Cerebellum (tissue), 4 donors: ENCODE measurements at places on chromosomes 11 and 22. TPM values are rescaled to one million over a fixed set of nuclear protein-coding genes. Genes with fewer than 3 reads are reported as not detected.

GRCh38 chr11:120146413-120147093 is 8.6 kb upstream of the TRIM29 start:
- DNase-seq, result no peak

GRCh38 chr11:134515081-134515960 is 103.3 kb upstream of the B3GAT1 start:
- no peak for DNase-seq

DNA sequence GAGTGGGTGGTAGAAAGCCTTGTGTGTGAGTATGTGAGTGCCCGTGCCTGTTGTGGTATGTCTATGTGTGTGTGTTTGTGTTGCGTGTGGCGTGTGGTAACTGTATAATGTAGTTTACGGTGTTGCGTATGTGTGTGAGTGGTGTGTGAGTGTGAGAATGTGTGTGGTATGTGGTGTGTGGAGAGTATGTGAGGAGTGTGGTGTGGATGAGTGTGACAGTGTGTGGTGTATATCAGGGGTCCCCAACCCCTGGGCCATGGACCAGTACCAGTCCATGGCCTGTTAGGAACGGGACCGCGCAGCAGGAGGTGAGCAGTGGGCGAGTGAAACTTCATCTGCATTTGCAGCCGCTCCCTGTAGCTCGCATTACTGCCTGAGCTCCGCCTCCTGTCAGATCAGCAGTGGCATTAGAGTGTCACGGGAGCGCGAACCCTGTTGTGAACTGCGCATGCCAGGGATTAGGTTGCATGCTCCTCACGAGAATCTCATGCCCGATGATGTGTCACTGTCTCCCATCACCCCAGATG is 5.7 kb downstream of the UPK3A start:
- DNase-seq, result no peak

- no peak for DNase-seq
Measured at GRCh38 chr22:30241576-30242371, 4.8 kb downstream of the LIF start.

DNA sequence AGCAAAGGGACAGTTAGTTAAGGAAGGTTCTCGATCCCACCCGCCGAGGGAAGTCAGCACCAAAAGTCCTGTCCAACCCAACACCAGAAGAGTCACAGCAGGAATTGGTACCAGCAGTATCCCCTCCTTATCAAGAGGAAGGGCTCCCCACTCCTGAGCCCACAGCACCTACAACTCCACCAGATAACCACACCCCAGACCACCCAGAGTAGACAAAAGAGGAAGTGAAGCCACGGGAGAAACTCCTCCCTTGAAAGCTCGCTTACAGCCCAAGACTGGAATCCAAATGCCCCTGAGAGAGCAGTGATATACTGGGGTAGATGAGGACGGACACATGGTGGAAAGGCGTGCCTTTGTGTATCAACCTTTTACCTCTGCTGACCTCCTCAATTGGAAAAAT is 7.3 kb upstream of the CD5 start:
- DNase-seq, result no peak

DNA sequence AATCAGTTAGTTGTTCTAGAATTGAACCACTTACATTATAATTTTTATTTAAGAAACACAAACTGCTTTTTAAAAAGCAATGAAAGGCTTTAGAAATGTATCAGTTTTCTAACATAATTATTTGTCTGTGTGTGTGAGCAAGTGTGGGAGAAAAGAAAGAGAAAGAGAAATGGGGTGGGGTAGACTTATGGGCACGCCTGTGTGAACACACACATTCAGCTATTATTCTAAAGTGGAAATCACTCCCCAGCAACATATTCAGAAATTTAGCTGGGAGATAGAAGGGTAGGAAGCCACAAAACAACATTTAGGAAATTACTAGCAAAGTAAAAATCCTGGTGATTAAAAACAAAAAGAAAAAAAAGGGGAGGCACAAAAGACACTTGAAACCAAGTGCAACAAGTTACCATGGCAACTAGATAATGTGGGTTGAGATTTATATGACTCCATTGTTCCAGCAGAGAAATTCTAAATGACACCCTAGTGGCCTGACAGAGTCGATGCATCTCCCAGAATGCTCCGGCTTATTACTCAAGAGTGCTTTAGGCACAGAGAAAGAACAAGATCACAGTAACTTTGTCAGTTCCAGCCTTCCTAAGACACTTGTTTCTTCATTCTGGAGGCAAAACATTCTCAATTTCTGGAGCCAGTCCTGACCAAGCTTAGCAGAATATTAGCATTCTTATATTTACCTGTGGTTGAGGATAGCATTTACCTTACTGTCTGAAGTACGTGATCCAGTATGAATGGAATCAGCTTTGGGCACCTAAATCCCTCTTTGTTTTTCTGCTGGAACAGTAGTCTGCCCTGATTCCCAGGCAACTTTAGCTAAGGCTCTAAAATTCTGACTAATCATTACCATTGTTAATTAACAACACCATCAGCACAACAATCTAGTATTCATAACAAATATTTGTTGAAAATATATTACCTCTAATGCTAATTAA is 444.4 kb downstream of the DLG2 start:
- no peak for DNase-seq

DNA sequence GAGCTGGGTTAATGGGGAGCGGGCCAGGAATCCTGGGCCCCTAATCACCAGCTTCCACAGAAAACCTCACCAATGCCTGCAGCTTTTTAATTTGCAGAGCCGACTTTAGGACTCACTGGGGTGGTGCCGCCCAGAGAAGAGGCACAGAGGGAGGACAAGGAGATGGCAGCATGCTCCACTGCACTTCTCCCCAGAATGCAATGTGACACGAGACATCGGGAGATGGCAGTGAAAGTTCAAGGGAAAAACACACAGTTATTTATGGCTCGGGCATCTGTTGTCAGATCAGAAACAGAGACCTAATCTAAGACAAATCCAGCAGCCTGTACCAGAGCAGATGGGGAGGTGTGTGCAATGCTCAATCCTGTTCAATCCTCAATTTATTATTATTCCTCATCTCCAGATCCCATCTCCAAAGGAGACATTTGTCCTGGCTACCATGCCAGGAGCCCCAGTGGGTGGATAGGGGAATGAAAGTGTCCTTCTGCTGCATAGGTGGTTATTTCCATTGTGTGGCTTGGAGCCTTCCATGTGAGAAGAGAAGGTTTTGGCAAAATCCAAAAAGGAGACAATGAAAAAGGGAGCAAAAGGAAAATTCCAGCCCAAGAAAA is 250.0 kb downstream of the NXPE2 start:
- peak; percentile 78 for DNase-seq

DNA sequence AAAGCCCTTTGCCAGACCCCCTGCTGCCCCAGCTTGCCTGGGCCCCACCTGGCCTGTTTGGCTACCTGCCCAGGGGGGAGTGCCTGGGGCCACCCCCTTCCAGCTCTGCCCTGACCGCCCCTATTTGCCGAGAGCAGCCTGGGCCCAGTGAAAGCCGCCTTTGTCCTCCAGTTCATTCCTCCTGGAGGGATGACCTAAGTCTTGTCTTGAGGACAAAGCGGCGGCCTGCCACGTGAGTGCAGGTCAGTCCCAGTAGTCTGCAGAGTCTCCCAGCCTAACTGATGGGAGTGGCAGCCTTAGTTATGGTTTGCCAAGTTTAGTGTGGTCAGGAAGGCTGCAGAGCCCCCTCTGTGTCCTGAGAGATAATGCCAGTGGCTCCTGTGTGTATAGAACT is 115.9 kb upstream of the CRYBB3 start:
- no peak for DNase-seq

DNA sequence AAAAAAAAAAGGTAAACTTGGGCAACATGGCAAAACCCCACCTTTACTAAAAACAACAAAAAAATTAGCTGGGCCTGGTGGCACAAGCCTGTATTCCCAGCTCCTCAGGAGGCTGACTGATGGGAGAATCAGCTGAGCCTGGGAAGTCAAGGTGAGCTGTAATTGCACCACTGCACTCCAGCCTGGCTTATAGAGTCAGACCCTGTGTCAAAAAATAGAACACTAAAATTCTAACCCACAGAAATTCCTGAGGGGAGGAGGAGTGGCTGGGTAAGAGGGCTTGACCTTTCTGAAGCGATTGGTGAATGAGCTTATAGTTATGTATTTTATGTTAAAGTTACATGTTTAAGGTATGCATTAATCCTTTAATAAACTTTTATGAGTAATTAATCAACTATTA is 53.3 kb downstream of the FAT3 start:
- no peak for DNase-seq

GRCh38 chr11:17864478-17864941 is 129.9 kb downstream of the KCNC1 start:
- DNase-seq, result no peak

DNA sequence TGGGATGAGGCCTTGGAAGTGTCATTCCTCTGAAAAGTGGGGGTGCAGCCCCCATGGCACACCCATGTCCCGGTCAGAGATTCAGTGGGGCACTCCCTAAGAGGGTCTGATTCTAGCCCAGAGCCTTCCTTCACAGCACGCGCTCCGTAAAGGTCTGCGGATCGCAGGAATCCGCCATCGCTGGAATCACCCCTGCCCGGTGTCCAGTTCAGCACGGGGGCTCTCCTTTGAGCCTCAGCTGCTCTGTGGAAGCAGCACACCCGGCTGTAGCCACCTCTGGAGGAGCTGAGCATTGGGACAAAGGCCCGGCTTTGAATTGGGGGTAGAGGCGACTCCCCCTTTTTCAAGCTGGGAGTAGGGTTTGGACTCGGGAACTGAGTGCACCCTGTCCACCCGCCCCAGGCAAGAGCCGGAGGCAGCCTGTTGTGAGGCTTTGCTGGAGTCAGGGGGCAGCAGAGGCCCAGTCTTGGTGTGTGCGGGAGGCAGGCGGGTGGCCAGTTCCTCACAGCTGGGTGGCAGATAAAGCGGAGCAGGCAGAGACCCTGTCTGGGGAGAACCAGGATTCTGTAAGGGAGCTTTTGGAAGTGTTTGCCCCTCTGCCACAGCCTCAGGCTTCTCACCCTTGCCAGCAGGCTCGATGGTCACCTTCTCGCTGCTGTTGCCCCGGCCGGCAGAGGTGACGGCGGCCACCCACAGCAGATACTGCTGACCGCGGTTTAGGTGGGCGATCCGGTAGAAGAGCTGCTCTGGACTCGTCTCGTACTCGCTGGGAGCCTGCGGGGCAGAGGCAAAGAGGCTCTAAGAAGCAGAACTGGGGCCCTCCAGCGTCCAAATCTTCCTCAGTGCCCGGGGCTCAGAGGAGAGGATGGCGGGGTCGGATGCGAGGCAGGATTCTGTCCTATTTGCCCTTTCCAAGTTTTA is 115.9 kb downstream of the CEP164 start:
- peak; percentile 59 for DNase-seq

- DNase-seq, result no peak
Measured at GRCh38 chr11:113675003-113675561, 31.0 kb downstream of the TMPRSS5 start.

GRM5 gene
- total RNA-seq, result 49.5 TPM

DBX1 gene
- total RNA-seq, result not detected

TMEM86A gene
- total RNA-seq, result 4.6 TPM

GP1BB gene
- 13.7 TPM for total RNA-seq

MTNR1B gene
- not detected for total RNA-seq
